ENCODE measurements at places on chromosomes 3 and 15. TPM values are rescaled to one million over a fixed set of nuclear protein-coding genes. Genes with fewer than 3 reads are reported as not detected.

Gene P2RY13
- total RNA-seq: not detected

GRCh38 chr3:65576966-65577365 lies 461.8 kb downstream of the MAGI1 start:
- ATAC-seq: no peak

Gene VEPH1
- 1.9 TPM for total RNA-seq

DNA sequence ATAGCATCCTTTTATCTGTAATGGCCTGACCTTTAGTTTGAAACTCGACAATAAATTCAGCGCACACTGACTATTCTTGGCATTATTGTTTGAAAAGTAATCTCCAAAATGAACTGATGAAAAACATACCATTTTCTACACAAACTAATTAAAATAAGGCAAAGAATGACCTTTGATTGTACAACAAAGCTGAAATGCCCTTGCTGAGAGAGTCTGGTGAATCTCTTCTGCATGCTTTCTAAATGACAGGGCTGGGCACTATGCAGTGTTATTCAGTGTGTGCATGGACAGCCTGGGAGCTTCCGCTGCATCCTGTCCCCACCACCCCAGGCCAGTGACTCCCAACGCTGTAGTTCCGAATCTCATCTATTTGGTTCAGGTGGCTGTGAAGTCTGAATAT lies 530.8 kb downstream of the FOXP1 start:
- no peak for ATAC-seq

Gene TRIP4
- total RNA-seq: 7.7 TPM

- no peak for ATAC-seq
These were observed 159.2 kb upstream of the PPP2R3A start for GRCh38 chr3:135806317-135806716.

Gene SYNPR
- 0.47 TPM for total RNA-seq

DNA sequence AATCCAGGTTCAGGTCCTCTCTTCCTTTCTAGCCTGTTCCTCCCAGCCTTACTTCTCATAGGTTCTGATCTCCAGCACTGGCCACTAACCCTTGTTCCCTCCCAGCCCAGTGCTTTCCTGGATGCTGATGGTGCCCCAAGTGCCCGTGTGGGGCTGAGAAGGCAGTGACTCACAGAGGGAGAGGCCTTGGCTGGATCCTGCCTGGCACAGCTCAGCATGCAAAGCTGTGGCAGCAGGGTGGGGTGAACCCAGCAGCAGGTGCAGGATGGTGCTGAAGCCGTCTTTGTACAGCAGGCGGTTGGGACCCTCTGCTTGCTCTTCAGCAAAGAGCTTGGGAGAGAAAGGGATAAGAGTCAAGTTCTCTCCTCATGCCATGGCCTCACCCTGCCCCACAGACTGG lies 7.6 kb downstream of the LPCAT4 start:
- ATAC-seq: no peak

DNA sequence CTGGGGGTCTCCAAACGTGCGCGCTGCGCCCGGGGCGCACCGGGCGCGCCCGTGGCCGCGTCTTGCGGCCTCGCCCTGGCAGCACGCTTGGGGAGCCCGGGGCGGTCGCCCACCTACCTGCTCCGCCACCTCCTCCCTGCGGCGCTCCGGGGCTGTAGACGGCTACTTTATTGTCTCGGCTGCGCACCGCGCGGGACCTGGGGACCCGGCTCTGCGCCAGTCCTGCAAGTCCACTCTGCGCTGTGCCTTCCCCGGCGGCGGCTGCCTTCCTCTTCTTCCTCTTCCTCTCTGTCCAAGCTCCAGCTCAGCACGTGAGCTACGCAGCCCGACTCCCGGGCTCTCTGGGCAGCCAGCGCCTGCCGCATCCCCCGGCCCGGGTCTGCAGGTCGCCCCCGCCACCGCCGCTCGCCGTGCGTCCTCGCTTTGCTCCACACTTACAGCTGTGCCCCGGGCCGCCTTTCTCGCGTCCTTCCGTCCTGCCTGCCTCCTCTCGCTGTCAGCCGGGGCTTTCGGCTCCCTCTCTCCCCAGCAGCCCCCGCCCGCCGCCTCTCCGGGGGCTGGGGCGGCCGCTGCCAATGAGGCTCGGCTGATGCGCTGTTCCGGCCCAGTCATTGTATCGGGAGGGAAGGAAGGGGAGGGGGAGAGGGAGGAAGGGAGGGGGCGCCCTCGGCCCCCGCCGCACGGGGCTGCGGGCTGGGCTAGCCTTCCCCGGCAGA lies 156.4 kb upstream of the FRMD4B start:
- ATAC-seq: peak; percentile 46

DNA sequence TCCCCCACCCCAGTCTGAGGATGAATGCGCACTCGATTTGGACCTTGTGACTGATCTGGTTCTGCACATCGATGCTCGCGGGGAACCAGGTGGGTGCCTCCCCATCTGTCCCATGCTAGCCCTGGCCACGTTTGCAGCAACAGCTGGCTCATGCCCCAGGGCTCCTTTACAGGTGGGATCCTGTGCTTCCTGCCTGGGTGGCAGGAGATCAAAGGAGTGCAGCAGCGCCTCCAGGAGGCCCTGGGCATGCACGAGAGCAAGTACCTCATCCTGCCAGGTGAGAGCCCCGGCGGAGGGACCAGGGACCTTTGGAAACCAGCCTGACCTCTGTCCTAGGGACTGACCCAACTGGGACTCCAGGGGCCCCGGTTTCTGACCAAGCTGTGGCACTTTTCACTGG lies 44.3 kb downstream of the DHX30 start:
- ATAC-seq: no peak

DNA sequence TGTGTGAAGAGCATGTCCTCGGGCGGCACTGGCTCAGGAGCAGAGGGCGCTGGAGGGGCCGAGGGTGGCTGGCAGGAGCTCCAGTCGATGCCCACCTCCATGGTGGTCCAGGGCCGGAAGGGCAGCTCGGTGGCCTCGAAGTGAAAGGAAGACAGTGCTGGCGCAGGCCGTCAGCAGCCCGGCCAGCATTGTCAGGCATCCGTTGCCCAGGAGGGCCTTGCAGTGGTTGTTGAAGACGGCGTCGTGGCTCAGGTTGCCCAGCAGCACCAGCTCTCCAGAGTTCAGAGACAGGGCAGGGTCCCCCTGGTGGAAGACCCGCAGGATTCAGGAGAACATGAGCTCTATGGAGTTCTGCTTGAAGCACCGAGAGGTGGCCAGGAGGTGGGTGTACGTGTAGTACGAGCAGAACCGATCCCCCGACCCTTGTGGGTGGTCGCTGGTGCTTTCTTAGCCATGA lies 16.5 kb upstream of the SIAH2 start:
- no peak for ATAC-seq

Gene COLQ
- total RNA-seq: 1.5 TPM

DNA sequence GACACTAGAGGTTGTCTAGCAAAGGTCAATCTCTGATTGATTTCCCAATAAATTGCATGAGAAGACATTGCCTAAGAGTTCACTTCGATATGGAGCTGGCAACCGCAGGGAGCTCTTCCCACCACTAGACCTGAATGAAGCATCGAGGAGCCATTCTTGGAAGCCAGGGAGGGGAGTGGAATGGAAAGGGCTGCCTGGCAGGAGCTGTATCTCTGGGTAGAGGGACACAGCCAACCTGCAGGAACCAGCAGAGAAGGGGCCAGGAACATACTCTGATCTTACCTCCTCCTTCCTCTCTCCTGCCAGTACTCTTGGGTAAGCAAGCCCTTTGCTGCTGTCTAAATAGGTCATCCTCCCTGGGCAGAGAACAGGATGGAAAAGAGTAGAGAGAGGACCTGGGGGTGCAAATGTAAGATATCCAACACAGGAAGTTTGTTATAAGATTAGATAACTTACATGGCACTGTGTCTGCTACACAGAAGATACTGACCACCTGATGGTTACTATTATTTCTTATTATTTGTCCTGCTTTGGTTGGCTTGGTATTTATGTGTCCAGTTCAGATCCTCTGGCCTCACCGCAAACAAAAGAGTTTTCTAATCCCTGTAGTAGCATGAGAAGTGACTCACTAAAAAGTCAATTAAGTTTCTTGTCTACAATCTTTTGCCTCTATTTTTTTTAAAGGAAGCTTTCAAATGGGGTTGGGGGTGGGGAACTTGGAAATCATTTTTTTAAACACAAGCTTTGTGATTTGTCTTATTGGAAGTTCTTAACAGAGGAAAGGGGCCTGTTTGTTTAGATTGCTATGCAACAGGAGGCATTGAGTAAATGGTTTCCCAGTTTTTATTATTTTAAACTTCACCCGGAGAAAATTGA lies 156.7 kb upstream of the TSC22D2 start:
- ATAC-seq: peak; percentile 29

DNA sequence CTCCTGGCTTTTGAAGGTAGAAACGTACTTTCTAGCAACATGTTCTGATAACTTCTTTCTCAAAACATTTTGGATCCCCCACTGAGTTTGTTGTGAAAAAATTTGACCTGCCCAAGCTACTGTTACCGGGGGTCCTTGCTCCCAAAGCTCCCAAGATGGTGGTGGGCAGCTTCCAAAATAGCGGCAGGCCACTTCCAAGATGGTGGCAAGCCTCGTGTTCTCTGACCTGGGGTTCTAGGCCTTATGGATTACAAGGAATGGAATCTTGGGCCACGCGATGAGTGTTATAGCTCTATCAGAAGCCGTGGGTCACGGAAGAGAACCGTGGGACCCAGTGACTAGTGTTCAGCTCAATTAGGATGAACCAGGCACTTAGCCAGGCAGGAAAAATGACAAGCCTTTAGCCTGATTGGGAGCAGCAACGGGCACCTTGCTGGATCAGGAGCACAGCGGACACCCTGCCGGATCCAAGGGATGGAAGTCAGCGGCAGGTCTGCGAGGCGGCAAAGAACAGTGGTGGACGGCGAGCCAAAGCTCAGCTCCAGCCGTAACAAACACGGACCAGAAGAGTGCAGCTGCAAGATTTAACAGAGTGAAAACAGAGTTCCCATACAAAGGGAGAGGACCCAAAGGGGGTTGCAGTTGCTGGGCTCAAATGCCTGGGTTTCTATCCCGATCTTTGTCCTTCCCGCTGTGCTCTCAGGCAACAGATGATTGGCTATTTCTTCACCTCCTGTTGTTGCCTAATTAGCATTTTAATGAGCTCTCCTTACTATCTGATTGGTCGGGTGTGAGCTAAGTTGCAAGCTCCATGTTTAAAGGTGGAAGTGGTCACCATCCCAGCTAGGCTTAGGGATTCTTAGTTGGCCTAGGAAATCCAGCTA lies 133.3 kb downstream of the WDR72 start:
- no peak for ATAC-seq

- ATAC-seq: peak; percentile 88
These were observed at the start of gene EIF4E3 for GRCh38 chr3:71725271-71725991. EIF4E3 (minus strand) TSS chr3:71725402; CDS start chr3:71725367, 35 bp downstream.

DNA sequence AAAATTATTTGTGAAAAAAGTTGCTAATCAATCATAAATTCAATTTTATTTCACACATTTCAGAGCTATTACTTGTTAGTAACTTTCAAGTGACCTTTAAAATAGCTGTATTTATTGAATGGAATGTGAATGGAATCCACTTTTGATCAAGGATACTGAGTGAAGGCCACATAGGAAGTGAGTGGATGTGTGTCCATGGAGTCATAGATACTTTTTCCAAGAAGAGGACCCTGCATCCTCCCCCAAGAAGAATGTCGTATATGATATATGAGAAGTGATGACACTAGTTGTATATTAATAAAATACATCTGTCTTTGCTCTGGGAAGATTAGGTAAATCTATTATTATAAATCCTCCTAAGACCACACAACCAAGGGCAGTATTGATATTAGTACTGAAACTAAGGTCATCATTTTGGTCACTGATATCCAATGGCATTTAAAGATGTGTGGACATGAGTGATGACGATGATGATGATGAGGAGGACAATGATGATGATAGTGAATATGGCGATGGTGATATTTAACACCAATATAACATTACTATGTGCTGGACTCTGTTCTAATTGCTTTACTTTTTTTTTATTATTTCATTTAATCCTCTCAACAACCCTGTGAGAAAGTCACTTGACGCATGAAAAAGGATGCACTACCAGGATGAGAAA lies 493.0 kb upstream of the NR2F2 start:
- ATAC-seq: no peak

DNA sequence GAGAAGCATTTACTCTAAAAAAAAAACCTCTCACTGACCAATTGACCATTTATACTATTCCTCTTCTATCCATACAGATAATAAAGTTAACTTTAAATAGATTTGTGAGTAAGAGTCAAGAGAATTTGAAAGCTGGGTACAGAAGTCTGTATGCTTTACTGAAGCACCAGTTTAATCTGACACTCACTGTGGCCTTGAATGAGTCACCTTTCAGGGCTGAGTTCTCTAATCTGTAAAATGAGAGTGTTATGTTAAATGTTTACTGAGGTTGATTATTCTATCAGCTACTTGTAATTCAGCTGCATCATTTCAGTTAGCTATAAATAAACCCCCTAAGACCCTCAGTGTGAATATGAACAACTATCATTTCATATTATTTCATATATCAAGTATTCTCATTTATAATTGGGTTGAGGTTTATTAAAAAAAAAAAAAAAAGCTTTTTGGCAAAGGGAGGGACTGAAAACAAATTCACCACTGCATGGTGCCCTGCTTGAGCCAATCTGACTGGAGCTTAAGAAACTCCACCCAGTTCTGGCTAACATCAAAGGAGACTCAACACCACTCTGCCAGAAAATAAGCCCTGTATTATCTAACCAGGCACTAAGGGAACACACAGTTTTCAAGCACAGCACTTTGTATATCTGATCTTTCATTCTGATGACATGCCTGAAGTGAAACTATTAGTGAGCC lies 2.8 kb downstream of the MAP4 start:
- peak; percentile 96 for ATAC-seq

- no peak for ATAC-seq
These were observed 223.0 kb downstream of the NSUN3 start for GRCh38 chr3:94285872-94286271.

Gene HESX1
- not detected for total RNA-seq

Gene CELSR3
- total RNA-seq: 1.0 TPM
